H1 (cell line): ENCODE measurements at places on chromosomes 11 and 22.

DNA sequence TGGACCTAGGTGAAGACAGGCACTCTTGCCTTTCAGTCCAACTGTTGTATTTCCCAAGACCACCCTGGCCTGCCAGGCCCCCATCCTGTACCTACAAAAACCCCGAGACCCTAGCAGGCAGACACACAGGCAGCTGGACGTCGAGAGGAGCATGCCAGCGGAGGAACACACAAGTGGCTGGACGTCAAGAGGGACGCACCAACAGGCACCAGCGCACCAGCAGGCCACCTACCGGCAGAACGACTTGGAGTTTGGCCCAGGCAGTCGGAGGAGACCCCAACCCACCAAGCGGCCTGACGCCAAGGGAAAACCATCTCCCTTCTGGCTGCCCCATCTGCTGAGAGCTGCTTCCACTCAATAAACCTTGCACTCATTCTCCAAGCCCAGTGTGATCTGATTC lies 1883.4 kb upstream of the RAG2 start:
- H3K4me1 ChIP-seq: no peaks in the 10 kb centered on the region
- no peak overlapping the region for H3K27ac ChIP-seq
- no peak for DNase-seq
- no peak overlapping the region for H3K4me3 ChIP-seq
- H3K27me3 ChIP-seq: no peaks in the 10 kb centered on the region
- no peaks in the 10 kb centered on the region for H3K36me3 ChIP-seq

GRCh38 chr11:77129842-77130756 lies 2.1 kb downstream of the MYO7A start:
- H3K36me3 ChIP-seq: no peaks in the 10 kb centered on the region
- no peak overlapping the region for H3K4me3 ChIP-seq
- no peak for DNase-seq
- no peaks in the 10 kb centered on the region; the same call in 1 of the 2 replicates for H3K27me3 ChIP-seq
- peaks cover 8% of the 10 kb centered on the region for H3K4me1 ChIP-seq

DNA sequence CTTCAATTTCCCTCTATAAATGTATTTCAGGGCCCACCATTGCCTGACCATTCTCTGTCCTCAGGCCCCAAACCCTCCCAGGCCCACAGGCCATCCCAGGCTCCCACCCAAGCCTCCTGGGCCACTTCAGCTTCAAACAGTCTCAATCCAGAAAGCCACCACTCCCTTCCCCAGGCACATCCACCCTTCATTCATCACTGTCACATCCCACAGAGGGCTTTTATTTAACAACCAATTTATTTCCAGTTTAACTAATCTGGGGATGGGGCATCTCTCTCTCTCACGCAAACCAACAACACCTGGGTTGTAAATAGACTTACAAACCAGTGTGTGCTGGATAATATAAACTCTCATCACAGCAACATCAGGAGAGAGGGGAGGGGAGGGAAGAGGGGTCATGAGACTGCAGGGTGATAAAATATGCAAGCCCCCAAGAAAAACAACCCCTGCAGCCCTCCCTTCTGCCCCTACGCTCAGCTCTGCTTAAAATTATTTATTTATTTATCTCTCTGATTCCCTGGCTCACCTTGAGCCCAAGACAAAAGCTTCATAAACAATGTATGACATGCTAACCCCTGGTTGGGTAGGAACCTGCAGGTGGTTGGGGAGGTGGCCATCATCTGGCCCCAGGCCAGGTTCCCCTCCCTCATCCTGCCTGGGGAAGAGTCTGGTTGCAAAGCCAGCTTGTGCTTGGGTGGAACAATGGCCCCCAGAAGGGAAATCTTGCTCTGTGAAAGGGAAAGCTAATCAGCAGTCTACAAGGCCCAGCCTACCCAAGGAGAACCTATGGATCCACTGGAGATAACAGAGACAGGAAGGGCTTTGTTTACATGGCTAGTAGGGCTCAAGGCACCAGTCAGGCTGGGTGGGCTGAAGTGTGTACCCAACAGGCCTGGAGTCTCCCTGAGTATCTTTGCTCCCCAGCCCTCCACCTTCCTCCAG lies 359.2 kb downstream of the BUD13 start:
- H3K4me3 ChIP-seq: no peak overlapping the region
- no peaks in the 10 kb centered on the region for H3K27me3 ChIP-seq
- no peak for DNase-seq
- no peaks in the 10 kb centered on the region for H3K36me3 ChIP-seq
- H3K27ac ChIP-seq: no peak overlapping the region

- no peaks in the 10 kb centered on the region for H3K4me1 ChIP-seq
- H3K36me3 ChIP-seq: no peaks in the 10 kb centered on the region
- no peak for DNase-seq
- no peak overlapping the region for H3K4me3 ChIP-seq
These were observed 388.2 kb downstream of the KCNA4 start for GRCh38 chr11:29628609-29629008.

DNA sequence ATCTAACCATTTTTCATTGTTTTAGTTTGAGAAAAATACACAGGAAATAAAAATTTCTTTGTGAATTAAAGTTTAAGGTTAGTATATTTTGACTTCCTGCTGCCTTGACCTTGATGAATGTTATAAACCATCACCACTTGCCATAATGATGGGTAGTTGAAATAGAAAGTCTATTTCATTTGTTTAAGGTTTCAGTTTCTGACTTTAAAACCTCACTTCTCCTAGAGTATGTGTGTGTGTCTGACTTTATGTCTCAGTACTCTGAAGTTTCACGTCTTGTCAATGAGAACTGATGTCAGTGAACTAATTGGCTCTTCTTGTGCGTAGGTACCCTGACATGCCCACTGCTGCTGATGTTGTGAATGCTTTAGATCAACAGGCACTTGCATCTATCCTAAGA lies 188.2 kb downstream of the METTL15 start:
- H3K4me1 ChIP-seq: no peaks in the 10 kb centered on the region
- no peak overlapping the region for H3K4me3 ChIP-seq
- H3K36me3 ChIP-seq: no peaks in the 10 kb centered on the region
- DNase-seq: no peak
- H3K27me3 ChIP-seq: no peaks in the 10 kb centered on the region

DNA sequence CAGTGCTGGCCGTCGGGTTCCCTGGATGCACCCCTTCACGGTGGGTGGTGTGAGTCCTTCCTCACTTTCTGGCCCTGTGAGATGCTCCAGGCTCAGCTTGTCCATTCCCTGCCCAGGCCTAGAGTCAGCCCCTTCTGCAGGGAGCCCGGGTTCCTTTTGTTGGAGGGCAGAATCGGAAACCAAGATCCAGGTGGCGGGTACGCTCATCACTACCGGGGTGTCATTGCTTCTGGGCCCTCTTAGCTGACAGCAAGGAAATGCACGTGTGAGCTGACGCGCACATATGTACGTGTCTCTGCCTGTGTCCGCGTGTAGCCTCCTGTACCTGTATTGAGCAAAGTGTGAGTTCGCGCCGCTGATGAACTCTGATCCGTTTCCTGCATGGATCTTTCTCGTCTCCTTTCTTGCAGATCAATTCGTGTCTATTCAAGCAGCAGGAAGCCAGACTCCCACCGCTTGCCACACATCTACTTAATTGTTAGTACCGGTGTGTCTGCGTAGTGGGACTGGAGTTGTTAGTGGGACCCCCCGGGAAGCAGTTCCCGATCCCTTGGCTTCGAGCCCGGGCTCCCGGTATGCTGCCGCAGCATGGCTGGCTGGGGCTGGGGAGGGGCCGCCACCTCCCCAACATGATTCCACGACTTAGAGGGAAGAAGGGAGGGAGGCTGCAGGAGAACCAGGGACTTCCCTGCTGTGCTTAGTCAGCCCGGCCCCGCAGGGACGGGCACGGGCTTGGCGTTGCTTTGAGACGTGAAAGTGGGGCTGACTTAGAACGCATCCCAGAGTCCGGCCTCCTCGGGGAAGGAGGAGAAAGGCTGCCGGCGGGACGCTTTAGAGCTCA lies 35.9 kb upstream of the GRAMD4 start:
- no peaks in the 10 kb centered on the region for H3K4me1 ChIP-seq
- no peaks in the 10 kb centered on the region for H3K27me3 ChIP-seq
- no peaks in the 10 kb centered on the region for H3K36me3 ChIP-seq
- DNase-seq: peak; percentile 61
- H3K4me3 ChIP-seq: no peak overlapping the region
- no peak overlapping the region for H3K27ac ChIP-seq

DNA sequence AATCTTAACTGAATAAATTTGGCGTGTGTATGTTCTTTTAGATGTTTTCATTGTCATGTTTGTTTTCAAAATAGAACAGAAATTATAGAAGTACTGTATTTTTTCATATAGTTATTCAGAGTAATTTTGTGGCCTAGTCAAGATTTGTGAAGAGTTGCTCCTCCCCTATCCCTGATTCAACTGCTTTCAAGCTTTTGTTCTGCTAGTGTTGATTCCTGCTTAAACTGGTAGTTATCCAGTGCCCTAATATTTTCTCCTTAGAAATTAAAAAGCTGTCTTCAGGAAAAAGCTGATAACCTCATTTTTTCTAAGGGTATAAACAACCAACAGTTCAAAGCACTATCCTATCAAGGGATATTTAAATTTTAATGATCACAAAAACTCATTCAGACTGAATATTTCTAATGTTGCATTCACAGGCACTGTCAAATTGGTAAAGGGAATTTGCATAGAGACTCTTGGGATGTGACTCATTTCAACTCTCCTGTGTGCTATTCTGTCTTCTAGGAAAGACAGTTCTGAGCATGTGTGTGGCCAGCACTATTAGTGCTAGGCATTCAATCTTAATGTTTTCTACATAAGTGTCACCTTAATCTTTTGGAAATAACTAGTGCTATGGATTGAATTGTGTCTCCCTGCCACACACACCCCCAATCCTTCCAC lies 1776.0 kb downstream of the LRRC4C start:
- H3K27me3 ChIP-seq: no peaks in the 10 kb centered on the region
- no peak for DNase-seq
- no peak overlapping the region for H3K27ac ChIP-seq
- H3K4me1 ChIP-seq: peaks cover 3% of the 10 kb centered on the region; the same call in 1 of the 2 replicates

DNA sequence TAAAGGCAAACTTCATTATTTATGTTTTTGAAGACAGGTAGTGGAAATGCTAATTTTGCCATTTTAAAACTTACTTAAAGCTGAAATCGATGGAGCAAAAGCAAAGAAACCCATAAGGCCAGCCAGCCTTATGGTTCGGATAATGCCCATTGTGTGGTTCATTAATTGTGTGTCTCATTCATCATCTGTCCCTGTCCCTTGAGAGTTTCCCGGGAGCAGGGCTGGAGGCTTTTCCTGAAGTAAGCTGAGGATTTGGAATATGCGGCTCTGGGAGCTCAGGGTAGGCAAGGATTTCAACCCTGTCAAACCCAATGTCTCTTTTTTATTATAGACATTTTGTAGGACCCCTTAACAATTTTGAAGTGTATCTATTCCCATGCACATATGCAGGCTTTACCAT lies 790.0 kb upstream of the KIRREL3 start:
- no peaks in the 10 kb centered on the region for H3K27me3 ChIP-seq
- no peaks in the 10 kb centered on the region for H3K36me3 ChIP-seq
- peaks cover 3% of the 10 kb centered on the region for H3K4me1 ChIP-seq

DNA sequence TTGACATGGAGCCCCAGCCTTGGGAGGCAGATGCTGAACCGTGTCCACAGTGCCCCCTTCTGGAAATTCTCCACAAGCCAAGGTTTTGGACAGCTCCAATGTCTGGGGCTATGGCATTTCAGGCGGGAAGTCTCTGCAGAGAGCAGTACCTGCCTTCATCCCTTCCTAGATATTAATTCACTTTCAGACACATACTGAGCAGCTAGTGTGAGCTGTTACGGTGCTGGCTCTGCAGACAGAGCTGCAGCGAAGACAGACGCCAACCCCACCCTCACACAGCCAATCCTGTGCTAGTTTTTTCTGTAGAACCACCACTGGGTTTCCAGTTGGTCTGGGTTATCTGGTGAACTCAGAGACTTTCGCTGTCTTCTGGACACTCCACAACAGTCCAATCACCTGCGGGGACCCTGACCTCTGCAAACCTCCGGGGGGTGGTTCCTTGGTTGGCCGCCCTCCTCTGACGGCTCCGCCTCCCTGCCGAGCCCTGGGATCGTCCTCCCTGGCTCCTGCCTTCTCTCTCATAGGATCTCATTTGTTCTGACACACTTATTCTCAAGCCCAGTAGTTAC lies 9.1 kb downstream of the LMF2 start:
- no peaks in the 10 kb centered on the region for H3K27me3 ChIP-seq
- H3K4me1 ChIP-seq: peaks cover 3% of the 10 kb centered on the region; the same call in 1 of the 2 replicates
- H3K27ac ChIP-seq: no peak overlapping the region

DNA sequence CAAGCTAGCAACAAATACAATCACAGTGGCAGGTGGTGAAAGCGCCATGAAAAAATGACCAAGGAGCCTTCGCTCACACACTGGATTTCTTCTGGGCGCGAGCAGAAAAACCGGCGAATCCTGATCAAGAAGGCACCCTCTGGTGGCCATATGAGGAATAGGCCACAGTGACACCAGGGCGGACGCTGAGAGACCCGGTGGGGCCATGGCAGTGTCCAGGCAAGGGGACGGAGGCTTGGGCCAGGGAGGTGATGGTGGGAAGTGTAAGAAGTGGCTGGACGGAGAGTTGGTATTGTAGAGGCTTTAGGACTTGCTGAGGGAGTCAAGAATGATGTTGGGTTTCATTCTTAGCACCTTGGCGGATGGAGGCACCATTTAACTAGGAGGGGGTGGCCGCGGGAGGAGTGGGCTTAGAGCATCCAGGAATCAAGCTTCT lies 16.9 kb upstream of the RAC2 start:
- H3K4me1 ChIP-seq: peaks cover 6% of the 10 kb centered on the region
- H3K36me3 ChIP-seq: no peaks in the 10 kb centered on the region
- no peaks in the 10 kb centered on the region for H3K27me3 ChIP-seq
- H3K4me3 ChIP-seq: no peak overlapping the region
- H3K27ac ChIP-seq: no peak overlapping the region

- H3K27ac ChIP-seq: no peak overlapping the region
- H3K4me3 ChIP-seq: no peak overlapping the region
- DNase-seq: no peak
- no peaks in the 10 kb centered on the region for H3K36me3 ChIP-seq
- no peaks in the 10 kb centered on the region for H3K4me1 ChIP-seq
- H3K27me3 ChIP-seq: no peaks in the 10 kb centered on the region
These were observed 48.4 kb upstream of the MRGPRX1 start for GRCh38 chr11:18987454-18988231.

GRCh38 chr22:41127451-41127850 lies 35.1 kb downstream of the EP300 start:
- no peak for DNase-seq
- H3K4me1 ChIP-seq: no peaks in the 10 kb centered on the region
- no peak overlapping the region for H3K27ac ChIP-seq
- H3K27me3 ChIP-seq: no peaks in the 10 kb centered on the region
- H3K36me3 ChIP-seq: peaks cover 62% of the 10 kb centered on the region

- H3K27me3 ChIP-seq: no peaks in the 10 kb centered on the region
- no peak overlapping the region for H3K27ac ChIP-seq
- no peaks in the 10 kb centered on the region for H3K4me1 ChIP-seq
- no peaks in the 10 kb centered on the region for H3K36me3 ChIP-seq
These were observed 29.5 kb upstream of the ANO5 start for GRCh38 chr11:22163394-22163797.
